ENCODE measurements at places on chromosomes 11 and 22.

- no peak for DNase-seq
Measured at GRCh38 chr11:71197096-71197495, 55.3 kb downstream of the SHANK2 start.

- DNase-seq, result no peak
Measured at GRCh38 chr11:81089242-81089641, 1644.4 kb downstream of the FAM181B start.

DNA sequence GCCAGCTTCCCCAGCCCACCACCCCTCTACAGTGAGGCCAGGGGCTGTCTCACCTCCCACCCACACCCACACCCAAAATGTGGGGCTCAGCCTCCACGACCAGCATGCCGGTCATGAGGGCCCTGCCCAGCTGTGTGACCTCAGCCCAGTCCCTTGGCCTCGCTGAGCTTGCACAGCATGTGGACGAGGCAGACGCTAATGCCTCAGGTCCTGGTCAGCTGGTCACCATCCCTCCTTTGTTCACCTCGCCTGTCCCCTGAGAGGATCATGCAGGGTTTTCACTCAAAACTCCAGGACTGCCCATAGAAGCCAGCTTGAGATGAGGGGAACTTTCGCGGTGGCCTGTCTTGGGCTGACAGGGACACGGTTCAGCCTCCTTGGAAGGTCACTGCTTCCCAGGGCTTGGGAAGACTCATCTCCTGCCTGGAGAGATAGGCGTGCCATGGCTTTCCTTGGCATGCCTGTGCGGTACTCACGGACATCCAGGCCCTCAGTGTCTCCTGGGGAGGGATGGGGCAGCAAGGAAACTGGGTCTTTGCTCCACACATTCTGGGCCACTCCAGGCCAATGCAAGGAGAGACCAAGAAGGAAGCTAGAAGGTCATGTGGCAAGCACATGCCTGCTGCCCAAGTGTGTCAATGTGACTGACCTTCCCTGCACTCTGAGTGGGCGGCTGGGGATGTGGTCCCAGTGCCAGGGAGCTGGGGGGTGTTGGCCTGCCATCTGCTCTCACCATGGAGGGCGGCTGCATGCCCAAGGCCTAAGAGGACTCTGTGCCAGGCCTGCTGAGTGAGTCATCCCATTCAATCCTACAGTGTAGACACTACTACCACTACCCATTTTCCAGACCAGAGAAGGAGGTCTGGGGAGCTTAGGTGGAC lies 3.2 kb upstream of the RTN4R start:
- DNase-seq, result no peak

- DNase-seq, result no peak
Measured at GRCh38 chr11:8095806-8096522, 15.0 kb downstream of the TUB start.

DNA sequence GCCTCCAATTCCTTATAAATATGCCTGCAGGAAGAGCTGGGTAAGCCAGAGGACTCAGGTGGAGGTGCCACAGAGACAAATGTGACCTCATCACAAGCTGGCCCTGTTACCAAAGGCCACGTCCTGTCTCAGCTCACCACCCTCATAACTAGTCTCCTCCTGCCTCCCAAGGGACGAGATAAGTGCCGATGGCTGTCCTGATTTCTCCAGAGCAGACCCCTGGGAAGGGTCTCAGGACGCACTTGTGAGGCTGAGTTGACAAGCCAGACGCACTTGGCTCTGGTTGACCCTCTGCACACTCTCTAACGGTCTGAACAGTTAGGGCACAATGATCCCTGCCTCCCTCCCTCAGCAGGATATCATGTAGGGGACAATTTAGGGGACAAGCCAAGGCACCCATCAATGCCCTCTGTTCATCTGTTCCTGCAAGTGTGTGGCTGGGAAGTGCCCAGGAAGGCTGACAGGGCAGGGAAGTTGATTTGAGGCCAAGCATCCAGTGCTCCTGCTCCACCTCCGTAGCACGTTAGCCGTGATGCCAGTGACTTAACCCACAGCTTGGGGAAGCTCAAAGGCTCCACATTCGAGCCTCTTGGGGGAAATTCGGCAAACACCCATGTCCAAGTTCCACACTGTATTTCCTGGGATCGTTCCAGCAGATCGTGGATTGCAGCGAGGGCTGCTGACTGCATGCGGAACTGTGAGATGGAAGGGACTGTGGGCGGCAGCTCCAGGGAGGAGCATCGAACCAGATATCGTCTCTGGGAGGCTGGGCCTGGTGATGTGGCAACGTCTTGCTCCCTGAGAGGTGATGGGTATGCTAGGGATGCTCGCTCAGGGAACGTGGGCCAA lies 2.8 kb downstream of the SMIM38 start:
- DNase-seq, result no peak

GRCh38 chr11:3104051-3104714 lies 47.0 kb upstream of the CARS1 start:
- DNase-seq, result no peak

GRCh38 chr11:35158701-35159510 lies 19.9 kb downstream of the CD44 start:
- no peak for DNase-seq

DNA sequence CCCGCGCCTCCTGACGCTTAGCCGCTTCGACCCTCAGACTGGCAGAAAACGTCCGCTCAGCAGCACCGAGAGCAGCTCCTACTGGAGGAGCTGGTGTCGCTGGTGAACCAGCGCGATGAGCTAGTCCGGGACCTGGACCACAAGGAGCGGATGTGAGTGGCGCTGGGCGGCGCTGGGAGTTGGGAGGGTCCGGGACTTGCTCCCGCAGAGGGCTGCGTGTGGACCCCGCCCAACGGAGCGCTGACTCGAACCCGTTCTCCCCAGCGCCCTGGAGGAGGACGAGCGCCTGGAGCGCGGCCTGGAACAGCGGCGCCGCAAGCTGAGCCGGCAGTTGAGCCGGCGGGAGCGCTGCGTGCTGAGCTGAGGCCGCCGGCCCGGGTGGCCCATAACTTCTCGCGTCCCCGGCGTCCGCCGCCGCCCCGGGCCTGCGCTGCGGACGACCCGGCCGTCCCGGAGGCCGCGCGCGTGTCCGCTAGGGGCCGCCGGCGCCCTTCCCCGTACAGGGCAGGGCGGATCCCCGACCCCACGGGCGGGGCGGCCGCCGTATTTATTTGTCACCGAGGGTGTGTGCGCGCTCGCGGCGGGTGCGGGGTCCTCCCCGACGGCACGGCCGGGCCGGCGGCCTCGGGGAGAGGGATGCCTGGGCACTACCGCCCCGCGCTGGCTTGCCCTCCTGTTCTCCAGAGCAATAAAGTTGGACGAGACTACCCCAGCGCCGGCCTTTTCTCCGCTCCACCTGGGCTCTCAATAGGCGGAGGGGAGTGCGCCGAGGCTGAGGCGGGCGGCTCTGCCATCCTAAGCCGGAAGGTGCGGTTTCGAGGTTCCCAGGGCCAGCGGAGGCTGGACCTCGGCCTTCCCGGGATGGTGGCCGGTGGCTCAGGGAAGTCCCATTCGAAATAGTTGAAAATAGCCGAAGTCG lies 3.4 kb downstream of the KCNK7 start:
- no peak for DNase-seq

DNA sequence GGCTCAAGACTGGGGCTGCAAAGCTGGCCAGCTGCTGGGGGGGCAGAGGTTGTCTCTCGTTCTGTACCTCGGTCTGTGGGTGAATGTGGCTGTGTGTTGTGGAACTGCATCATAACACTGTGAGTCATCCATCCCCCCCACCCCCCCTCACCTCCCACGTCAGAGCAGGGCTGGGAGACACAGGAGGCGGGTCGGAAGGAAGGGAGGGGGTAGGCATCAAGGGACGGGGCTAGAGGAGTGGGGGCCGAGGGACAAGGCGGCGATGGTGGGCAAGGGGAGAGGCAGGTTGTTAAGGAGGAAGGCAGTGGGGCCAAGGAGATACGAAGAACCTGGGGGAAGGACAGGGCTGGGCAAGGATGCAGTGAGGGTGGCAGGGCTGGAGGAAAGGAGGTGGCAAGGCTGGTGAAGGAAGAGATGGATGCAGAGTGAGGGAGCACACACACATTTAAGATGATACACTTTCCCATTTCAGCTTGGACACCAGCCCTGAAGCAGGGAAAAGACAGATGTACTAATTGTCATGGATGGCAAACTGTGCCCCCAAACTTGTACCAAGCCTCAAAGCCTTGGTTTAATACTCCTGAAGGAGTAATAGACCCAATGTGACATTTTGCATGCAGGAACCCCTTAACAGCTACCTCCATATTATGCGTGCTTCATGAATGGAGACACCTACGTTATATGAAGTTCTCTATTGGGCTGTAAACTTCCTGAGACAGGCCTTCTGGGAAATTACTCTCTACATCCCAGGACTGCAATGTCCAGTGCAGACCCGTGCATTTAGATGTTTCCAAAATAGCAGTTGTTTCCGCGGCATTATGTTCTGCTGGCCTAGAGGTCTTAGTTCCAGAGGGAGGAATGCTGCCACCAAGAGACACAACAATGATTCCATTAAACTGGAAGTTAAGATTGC lies at the start of gene YPEL4:
TSS of gene YPEL4 (minus strand) at position 87 of the 913 bp plus-strand sequence. CDS start 2,805 bp downstream, outside the sequence.
- peak; percentile 74 for DNase-seq

GRCh38 chr11:1224111-1224490 lies 1.2 kb downstream of the MUC5B start:
- DNase-seq, result no peak

DNA sequence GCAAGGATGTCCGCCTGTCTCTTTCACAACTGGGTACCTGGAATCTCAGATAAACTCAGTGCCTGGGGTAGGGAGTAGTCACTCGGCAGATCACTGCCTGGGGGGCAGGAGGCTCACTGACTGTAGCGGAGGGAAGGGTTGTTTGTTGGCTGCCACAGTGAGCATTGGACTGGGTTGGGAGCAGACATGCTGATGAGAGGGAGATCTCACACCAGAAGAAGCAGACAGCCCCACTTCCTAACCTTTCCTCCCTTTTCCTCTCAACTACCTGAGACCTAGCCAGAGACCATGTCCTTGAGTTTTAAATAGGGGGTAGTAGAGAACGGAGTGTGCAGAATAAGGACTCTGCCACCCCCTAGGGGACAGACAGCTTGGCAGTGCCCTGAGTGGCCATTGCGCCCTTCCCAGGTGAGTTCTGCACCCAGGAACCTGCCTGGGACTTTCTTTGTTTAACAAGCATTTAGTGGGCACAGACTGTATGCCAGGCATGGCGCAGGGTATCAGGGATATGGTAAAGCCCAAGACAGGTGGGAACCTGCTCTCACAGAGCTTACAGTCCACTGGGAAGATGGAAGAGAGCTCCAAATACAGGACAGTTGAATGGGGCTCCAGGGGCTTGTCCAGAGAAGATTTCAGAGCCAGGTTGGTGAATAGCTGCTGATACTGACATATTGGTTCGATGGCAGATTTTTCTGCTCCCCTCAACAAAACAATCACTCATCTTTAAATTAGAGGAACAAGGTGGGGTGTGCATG lies 115.7 kb upstream of the NNMT start:
- DNase-seq, result no peak

DNA sequence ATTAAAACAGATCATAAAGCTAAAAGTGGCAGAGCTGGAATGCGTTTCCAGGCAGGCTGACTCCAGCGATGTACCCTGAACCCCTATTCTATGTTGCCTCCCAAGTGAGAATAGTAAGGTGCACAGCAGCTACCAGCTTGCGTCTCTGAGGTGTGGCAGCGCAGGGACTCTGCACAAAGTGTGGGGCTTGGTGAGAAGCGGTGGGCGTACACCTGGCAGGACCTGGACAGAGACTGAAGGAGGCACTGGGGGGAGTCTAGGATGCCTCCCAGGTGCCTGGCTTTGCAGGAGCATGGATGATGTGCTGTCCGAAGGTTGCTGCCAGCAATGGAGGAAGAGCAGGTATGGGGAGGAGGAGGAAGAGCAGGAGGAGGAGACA lies 42.9 kb downstream of the AMPD3 start:
- DNase-seq, result no peak

DNA sequence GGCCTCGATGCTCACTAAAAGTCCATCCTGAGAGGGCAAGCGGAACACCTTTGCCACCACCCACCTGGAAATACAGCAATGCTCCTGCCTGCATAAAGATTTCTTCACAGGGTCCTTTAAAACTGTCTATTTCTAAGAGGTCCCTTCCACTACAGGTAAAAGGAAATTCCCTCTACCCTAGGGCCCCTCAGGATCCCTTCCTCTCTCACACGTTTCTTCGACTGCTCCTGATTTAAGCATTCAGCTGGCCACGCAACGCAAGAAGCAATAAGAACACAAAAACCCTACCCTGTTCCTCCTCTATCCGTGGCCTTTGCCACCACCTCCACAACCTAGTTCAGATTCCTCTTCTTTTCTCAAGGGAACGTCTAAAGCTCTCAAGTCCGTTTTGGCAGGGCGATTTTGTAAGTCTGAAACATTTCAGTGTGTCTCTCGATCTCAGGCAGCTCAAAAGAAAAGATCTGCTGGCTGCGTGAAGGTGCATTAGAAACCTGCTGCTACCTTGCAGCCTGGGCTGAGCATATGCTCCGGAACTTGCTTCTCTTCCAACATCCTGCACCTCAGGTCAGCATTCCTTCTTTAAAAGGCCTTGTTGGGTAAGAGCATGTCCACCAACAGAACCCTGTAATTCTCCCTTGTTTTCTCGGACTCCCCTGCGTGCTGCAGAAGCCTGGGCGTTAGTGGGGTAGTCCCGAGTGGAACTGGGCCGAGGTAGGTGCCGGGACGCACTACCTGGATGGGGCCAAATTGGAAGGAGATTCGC lies 1.6 kb downstream of the LGR4 start:
- no peak for DNase-seq

GRCh38 chr11:555780-556661 lies 4.5 kb downstream of the LMNTD2 start:
- DNase-seq, result no peak

Measured in NCI-H226 (cell line).